T-helper 17 cell (primary cell): ENCODE measurements at places on chromosomes 4 and X.

DNA sequence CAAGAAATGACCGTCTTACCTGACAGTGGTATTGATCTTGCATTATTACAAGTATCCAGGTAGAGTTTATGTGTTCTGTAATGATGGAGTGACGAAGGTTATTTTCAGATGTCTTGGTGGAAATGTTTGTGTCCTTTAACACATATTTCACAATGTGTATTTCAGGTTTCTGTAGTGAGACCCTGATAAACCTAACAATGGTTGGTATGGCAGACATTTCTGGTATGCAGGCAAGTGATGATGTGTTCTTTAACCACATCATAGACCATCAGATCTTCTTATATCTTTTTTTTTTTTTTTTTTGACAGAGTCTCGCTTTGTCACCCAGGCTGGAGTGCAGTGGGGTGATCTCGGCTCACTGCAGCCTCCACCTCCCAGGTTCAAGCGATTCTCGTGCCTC is 14.6 kb upstream of the ATXN3L start:
- no peaks in the 10 kb centered on the region for H3K36me3 ChIP-seq
- no peaks in the 10 kb centered on the region for H3K27me3 ChIP-seq
- no peak for DNase-seq
- H3K27ac ChIP-seq, result no peak overlapping the region
- no peaks in the 10 kb centered on the region for H3K4me1 ChIP-seq

GRCh38 chrX:25383196-25383595 is 367.4 kb upstream of the ARX start:
- DNase-seq, result no peak

DNA sequence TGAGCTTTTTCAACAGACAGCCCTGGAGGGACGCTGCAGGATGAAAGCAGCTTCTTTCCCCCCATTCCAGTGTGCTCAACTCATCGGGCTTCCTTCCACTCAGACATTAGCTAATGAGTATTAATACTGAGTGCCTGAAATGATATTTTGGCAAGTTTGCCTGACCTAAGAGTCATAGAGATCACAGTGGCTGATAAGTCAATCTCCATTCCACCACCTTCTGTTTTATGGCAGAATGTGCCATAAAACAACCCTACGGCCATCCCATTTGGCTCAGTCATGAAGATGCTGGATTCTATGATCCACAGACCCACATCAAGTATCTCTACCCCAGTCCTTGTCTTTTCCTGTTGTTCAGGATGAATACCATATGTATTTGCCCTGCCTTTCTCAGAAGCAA is 48.3 kb upstream of the MAB21L2 start:
- no peaks in the 10 kb centered on the region for H3K4me1 ChIP-seq
- H3K27me3 ChIP-seq, result no peaks in the 10 kb centered on the region
- no peak overlapping the region for H3K4me3 ChIP-seq
- no peak overlapping the region for H3K27ac ChIP-seq

DNA sequence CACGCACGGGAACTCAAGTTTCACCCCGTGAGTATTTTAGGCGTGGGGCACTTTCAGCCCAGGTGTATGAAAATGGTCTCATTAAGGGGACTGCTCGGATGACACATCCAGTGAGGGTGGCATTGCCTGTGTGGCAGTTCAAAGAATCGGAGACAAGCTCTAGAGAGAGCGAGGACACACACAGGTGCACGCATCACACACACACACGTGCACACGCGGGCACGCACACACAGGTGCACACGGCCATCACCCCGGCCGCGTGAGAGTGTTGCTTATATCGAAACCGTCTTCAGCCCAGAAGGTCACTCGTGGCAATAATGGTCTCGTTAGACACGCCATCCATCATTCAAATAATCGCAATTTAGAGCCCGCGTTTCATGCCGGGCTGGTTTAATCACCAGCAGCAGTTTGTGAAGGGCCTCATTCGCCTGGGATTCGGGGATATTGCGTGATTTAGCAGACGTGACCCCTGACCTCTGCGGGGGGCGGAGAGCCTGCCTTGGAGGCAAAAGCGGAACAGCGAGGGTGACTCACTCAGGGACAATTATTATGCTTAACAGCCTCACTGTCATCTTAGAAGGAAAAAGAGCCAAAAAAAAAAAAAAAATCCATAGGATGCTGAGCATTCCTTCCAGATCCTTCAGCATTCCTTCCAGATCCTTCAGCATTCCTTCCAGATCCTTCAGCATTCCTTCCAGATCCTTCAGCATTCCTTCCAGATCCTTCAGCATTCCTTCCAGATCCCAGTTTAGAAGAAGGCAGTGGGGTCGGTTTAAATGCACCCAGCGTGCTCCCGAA is 89.4 kb upstream of the PPP2R3B start:
- H3K4me1 ChIP-seq, result no peaks in the 10 kb centered on the region
- no peaks in the 10 kb centered on the region for H3K36me3 ChIP-seq
- no peak overlapping the region for H3K4me3 ChIP-seq
- no peak for DNase-seq
- peaks cover 7% of the 10 kb centered on the region for H3K27me3 ChIP-seq

- DNase-seq, result no peak
- H3K4me3 ChIP-seq, result no peak overlapping the region
- H3K36me3 ChIP-seq, result peaks cover under 1% of the 10 kb centered on the region
- no peak overlapping the region for H3K27ac ChIP-seq
Measured at GRCh38 chr4:25837107-25837506, 25.7 kb downstream of the SEL1L3 start.

DNA sequence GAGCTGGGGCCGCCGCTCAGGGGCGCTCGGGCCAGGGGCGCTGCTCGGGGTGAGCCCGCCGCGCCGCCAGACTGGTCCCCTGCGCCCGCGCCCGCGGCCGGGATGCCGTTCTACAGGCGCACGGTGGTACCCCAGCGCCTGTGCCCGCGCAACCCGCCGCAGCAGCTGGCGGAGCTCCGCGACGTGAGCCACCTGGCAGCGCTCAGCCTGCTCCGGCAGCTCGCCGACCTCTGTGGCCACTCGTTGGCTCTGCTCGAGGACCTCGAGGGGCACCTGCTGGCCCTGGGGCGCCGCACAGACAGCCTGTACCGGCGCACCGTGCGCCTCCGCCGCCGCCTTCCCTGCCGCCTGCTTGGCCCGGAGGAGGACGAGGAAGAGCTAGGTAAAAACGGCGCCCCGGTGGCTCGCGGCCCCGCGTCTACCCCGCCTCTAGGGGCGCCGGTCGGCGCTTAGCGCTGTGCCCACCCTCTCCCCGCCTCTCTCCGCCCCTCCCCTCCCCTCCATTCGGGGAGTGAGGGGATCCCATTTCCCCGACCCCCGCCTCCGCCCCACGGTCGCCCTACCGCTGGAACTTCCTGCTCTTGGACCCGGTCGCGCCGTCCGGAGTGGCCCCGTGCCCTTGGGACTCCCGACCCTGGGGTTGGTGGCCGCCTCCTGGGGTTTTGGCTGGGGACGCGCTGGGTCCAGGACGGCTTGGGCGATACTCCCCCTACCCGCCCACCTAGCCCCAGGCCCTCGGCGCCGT is 513 bp downstream of the NHSL2 start:
- H3K27ac ChIP-seq, result no peak overlapping the region
- H3K27me3 ChIP-seq, result peaks cover 33% of the 10 kb centered on the region
- DNase-seq, result peak; percentile 5
- peaks cover 2% of the 10 kb centered on the region for H3K4me1 ChIP-seq
- no peaks in the 10 kb centered on the region for H3K36me3 ChIP-seq

GRCh38 chrX:32687379-32687778 is 524.0 kb downstream of the DMD start:
- no peak overlapping the region for H3K4me3 ChIP-seq
- DNase-seq, result no peak
- H3K27ac ChIP-seq, result no peak overlapping the region
- H3K4me1 ChIP-seq, result no peaks in the 10 kb centered on the region
- no peaks in the 10 kb centered on the region for H3K36me3 ChIP-seq
- H3K27me3 ChIP-seq, result no peaks in the 10 kb centered on the region

- no peaks in the 10 kb centered on the region for H3K4me1 ChIP-seq
- DNase-seq, result no peak
- no peak overlapping the region for H3K27ac ChIP-seq
- H3K36me3 ChIP-seq, result no peaks in the 10 kb centered on the region
Measured at GRCh38 chrX:4690521-4690920, 977.1 kb upstream of the PRKX start.

GRCh38 chr4:87044511-87045233 is 109.9 kb downstream of the AFF1 start:
- no peaks in the 10 kb centered on the region for H3K27me3 ChIP-seq
- H3K4me1 ChIP-seq, result peaks cover 15% of the 10 kb centered on the region
- no peak overlapping the region for H3K4me3 ChIP-seq
- peaks cover 5% of the 10 kb centered on the region for H3K36me3 ChIP-seq
- no peak overlapping the region for H3K27ac ChIP-seq

DNA sequence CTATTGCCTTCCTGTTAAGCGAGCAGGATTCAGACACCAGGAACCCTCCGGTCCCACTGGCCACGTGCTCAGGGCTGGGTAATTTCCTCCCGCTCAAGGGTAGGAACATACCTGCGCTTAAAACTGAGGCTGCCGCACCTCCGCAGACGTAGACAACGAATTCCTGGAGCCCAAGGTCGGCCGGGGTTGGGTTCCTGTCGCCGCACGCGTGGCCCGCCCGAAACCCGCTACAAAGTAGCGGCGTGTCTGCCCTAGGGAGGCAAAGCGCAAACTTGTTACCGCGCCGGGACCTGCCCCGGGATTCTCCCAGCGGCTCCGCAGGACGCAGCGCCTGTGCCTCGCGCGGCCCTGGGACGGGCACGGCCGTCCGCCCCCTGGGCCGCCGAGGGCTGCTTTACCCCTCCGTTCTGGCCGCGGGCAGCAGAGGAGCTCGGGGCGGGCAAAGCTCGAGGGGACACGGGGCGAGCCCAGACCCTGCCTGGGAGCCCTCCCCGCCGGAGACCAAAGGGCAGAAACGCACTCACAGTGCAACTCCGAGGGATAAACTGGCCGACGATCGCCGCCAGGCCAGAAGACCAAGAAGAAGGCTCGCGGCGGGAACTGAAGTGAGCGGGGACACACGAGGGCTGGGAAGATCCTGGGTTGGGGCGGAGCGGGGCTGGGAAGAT is at the start of gene ERVMER34-1:
Gene ERVMER34-1, minus strand, starts transcription at position 607 of the 668 bp plus-strand sequence. CDS start 5,905 bp downstream, outside the sequence.
- H3K4me1 ChIP-seq, result peaks cover 7% of the 10 kb centered on the region
- H3K36me3 ChIP-seq, result peaks cover 4% of the 10 kb centered on the region
- H3K27me3 ChIP-seq, result peaks cover 69% of the 10 kb centered on the region

- no peaks in the 10 kb centered on the region for H3K36me3 ChIP-seq
- no peak overlapping the region for H3K27ac ChIP-seq
- DNase-seq, result no peak
- H3K4me3 ChIP-seq, result no peak overlapping the region
- peaks cover 3% of the 10 kb centered on the region for H3K4me1 ChIP-seq
- H3K27me3 ChIP-seq, result peaks cover 6% of the 10 kb centered on the region
Measured at GRCh38 chr4:11631416-11631815, 202.7 kb upstream of the HS3ST1 start.

DNA sequence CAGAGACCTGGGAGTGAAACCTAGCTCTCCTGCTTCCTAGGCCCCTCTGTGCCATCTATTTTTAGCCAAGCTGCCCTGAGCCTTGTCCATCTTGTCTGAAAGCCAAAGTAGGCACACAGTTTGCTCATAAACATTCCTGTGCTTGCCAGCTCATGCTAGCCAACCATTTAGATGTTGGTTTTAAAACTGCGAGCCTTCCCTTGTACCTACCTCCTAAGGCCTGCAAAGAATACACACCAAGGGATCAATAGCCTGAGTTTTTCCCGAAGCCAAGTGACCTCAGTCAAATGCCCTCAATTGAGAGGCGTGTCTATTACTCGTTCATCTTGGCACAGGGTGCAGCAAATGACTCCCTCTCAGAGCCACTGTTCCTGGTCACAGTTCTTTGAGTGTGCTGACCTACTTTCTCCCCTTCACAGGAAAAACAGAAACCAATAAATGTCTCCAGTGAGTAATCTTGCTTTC is 48.5 kb downstream of the ZCCHC12 start:
- no peak overlapping the region for H3K27ac ChIP-seq
- no peak for DNase-seq
- H3K4me3 ChIP-seq, result no peak overlapping the region
- no peaks in the 10 kb centered on the region for H3K27me3 ChIP-seq
- peaks cover 7% of the 10 kb centered on the region for H3K4me1 ChIP-seq

DNA sequence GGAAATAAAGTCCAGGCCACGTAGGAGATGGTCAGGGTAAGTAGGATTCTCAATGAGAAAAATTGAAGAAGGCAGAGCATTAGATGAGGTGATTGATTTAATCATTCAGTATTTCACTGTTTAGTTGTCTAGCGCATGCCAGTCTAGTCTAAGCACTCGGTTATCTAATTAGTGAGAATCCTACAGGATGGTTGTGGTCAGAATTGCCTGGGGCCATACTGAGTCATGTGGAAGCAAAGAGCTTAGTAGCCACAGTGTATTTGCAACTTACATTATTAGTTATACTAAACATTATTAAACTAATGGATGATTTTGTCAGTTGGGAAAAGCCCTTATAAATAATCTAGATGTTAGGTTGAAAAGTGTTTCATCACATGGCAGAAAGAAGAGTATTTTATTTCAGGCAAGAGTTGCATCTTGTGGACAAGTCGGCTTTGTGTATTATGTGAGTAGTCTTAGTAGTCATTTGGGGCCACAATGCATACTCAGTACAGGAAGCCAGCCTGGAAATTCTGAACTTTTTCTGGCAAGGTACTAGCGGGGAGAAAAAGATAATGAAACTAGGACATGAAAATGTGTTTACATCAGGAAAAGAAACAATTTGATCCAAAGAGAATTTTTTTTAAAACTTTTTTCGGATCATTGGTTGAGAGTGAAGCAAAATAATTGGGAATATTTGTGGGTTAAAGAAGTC is 31.9 kb downstream of the CPEB2 start:
- peaks cover 5% of the 10 kb centered on the region for H3K36me3 ChIP-seq
- peak overlapping the region; percentile 75 for H3K27ac ChIP-seq
- peaks cover 5% of the 10 kb centered on the region for H3K4me1 ChIP-seq
- H3K27me3 ChIP-seq, result no peaks in the 10 kb centered on the region
- DNase-seq, result no peak

- H3K4me3 ChIP-seq, result no peak overlapping the region
- no peaks in the 10 kb centered on the region for H3K36me3 ChIP-seq
- no peak for DNase-seq
- peaks cover 43% of the 10 kb centered on the region for H3K27me3 ChIP-seq
Measured at GRCh38 chr4:44760142-44760898, 34.0 kb upstream of the GNPDA2 start.

- DNase-seq, result no peak
- no peak overlapping the region for H3K27ac ChIP-seq
- no peaks in the 10 kb centered on the region for H3K36me3 ChIP-seq
- no peaks in the 10 kb centered on the region for H3K27me3 ChIP-seq
- no peak overlapping the region for H3K4me3 ChIP-seq
Measured at GRCh38 chr4:84925558-84925957, 40.9 kb downstream of the WDFY3 start.

DNA sequence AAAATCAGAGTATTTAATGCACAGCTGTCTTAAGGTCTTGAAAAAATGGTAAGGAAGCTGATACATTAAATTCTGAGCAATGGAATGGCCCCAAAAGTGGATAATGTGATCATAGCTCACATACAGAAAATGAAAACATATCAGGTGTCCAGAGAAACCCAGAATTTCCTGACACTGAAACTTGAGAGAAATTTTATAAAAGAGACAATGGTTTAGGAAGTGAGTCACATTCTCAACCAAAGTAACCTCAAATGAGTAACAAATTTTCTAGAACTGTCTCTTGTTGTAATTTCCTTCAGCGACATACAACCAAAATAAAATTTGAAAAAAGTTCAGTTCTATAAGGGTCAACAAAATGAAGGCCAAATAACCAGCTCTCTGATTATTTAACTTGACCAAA is 37.4 kb upstream of the PACRGL start:
- H3K36me3 ChIP-seq, result no peaks in the 10 kb centered on the region
- no peak for DNase-seq
